Smooth muscle cell of bladder (primary cell): ENCODE measurements at places on chromosomes 12 and 14. TPM values are rescaled to one million over a fixed set of nuclear protein-coding genes. Genes with fewer than 3 reads are reported as not detected.

Gene RILPL2
- total RNA-seq = 5.7 and 6.8 TPM in 2 replicates

Gene BMP4
- total RNA-seq = 11.5 and 30.2 TPM in 2 replicates

Gene ADCY6
- total RNA-seq = 41.0 and 43.7 TPM in 2 replicates

Gene TMEM229B
- total RNA-seq = 0.57 and 1.0 TPM in 2 replicates

Gene CCDC177
- under 0.01 TPM in 2 replicates for total RNA-seq
